ENCODE measurements at places on chromosomes 4 and X.

GRCh38 chr4:168208957-168209614 is 109.5 kb downstream of the DDX60 start:
- ATAC-seq, result no peak

- ATAC-seq, result no peak
Observed at GRCh38 chrX:67779099-67779498, 235.3 kb downstream of the AR start.

DNA sequence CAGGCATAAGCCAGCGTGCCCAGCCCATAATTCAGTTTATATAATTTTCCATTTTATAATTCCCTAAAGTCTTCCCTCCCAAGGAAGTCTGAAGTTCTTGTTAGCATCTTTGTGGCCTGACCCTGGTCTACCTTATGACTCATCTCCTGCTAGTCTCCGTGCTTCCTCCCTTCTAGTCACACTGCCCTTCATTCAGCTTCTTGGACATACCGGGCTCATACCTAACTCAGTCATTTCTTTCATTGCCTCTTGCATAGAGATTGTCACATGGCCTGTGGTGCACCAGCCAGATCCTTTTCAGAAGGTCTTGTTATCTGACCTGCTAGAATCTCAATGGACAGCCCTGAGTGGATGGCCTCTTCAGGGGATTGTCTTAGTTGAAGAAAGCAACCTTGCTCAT is 22.8 kb upstream of the MAML3 start:
- peak; percentile 49 for ATAC-seq

DNA sequence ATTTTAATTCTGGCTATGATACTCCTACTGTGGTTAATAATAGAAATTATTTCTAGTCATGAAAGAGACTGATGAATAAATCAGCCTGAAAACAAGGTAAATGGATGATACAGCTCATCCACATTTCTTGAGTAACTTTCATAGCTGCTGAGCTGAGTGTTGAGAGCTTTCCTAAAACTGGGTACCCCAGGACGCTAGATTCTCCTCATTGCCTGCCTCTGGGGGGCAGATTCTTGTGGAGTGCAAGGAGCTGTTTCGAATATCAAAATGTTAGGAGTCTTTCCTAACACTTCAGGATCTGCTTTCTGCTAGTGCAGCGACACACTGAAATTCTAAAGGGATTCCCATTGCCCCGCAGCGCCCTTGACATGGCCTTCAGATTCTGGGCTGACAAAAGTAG is 2.1 kb downstream of the MND1 start:
- no peak for ATAC-seq

DNA sequence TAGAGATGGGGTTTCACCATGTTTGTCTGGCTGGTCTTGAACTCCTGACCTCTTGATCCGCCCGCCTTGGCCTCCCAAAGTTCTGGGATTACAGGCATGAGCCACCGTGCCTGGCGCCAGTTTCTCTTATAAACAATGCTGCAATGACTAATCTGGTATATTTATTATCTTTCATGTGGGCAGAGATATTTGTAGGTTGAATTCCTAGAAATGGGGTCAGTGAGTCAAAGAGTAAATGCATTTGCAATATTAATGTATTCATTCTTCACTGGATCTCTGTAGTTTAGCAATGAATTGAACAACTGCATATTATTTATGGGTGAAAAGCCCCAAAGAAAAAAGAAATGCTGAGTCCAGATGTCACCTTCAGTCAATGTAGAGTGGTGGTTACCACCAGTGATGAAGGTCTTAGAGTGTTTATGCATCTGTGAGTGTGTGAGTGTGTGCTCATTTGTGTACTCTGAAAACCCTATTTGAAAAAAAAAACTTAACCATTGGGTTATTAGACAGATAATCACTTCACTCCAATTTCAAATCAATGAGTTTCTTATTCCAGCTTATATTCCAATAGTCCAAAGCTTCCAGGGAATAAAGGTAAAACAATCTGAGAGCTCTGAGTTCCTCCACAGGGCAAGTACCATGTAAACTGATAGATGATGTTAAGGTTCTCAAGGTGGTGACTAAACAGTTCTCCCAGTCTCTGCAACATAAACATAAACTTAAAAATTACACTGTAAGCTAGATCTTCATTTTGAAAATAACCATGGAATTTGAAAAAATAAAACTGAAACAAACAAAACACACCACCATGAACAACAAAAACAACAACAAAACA is 22.6 kb upstream of the CD38 start:
- ATAC-seq, result no peak

GRCh38 chrX:154375156-154375504 is 696 bp upstream of the FLNA start:
- ATAC-seq, result no peak

GRCh38 chr4:113756005-113756410 is 5.5 kb downstream of the CAMK2D start:
- ATAC-seq, result peak; percentile 27

GRCh38 chrX:71103110-71103983 is 3.2 kb downstream of the CXorf65 start:
- peak; percentile 38 for ATAC-seq

GRCh38 chr4:11791797-11792196 is 363.1 kb upstream of the HS3ST1 start:
- no peak for ATAC-seq

DNA sequence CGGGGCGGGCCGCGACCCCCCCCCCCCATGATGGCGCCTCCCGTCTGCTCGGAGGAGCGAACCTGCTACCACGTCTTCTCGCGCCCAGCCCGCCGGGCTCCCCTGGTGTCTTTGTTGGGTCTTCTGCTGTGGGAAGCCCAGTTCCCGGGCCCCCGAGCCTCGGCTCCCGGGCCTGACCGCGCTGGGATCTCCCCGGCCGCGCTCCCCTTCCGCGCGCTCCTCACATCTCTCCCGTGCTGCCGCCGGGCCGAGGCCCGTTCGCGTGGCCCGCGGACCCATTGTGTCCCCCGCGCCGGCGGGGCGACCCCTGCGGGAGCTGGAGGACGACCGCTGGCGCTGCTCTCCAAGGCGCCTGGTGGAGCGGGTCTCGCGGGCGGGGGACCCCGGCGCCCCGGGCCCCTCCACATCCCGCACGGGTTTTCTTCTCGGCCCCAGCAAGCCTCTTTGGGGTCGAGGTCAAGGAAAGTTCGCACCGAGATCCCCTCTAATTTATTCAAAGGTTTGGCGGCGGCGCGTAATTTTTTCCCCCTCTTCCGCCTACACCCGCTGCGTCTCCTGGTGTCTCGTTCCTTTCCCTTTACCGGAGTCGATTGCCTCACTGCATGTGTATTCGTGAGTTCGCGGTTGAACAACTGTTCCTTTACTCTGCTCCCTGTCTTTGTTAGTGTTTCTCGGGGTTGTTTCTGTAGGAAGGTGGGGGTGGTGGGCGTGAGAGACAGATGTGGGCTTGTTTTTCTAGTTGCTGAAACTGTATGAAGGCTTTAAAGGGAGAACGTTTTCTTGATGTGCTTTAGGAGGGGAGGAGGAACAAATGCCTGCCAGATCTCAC is 770 bp downstream of the SMAD1 start:
- ATAC-seq, result peak; percentile 59

DNA sequence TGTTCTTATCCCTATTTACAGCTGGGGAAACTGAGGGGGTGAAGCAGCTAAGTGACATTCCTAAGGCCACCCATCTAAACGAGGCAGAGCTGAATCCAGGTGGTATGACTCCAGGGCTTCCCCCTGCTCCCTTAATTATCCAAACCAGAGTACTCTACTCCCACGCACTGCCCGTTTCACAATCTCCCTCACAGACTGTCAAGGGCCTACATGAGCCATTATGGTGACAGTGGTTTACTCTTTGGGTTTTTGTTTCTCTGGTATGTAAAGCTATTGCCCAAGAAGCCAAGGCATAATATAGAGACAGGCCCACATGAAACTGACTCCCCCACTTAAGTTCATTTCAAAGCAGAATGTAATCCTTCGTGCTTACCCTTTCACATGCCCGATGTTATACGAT is 95.1 kb downstream of the NHS start:
- no peak for ATAC-seq

GRCh38 chr4:6619116-6619465 is 21.4 kb upstream of the MRFAP1 start:
- ATAC-seq, result no peak

- ATAC-seq, result no peak
Observed at GRCh38 chr4:2768921-2769336, 12.8 kb upstream of the TNIP2 start.

- ATAC-seq, result no peak
Observed at GRCh38 chrX:54920610-54921426, at the start of gene TRO. TRO (plus strand) TSS chrX:54920824; CDS start chrX:54922247, 1,423 bp downstream.

GRCh38 chrX:75278991-75279390 is 5.1 kb downstream of the UPRT start:
- ATAC-seq, result no peak

- ATAC-seq, result no peak
Observed at GRCh38 chrX:16920075-16920474, 26.4 kb upstream of the REPS2 start.

- peak; percentile 81 for ATAC-seq
Observed at GRCh38 chr4:26058537-26058936, 144.5 kb downstream of the SMIM20 start.

- no peak for ATAC-seq
Observed at GRCh38 chrX:1150569-1151347, 61.7 kb downstream of the CRLF2 start.

GRCh38 chr4:107094976-107095375 is 58.9 kb upstream of the DKK2 start:
- no peak for ATAC-seq

DNA sequence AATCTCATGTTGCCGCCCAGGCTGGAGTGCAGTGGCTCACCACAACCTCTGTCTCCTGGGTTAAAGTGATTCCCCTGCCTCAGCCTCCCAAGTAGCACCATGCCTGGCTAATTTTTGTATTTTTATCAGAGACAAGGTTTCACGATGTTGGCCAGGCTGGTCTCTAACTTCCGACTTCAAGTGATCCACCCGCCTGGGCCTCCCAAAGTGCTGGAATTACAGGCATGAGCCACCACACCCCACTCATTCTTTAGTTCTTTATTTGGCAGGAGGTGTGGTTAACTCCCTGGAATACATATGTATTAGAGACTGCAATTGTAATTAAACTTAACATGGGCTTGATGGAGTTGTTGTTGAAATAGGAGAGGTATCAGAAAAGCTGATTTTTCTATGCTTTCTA is 1396.9 kb upstream of the IGFBP7 start:
- ATAC-seq, result no peak

GRCh38 chr4:3346146-3346545 is 53.3 kb downstream of the RGS12 start:
- peak; percentile 90 for ATAC-seq

- peak; percentile 51 for ATAC-seq
Observed at GRCh38 chr4:80492761-80493160, 157.2 kb downstream of the CFAP299 start.

DNA sequence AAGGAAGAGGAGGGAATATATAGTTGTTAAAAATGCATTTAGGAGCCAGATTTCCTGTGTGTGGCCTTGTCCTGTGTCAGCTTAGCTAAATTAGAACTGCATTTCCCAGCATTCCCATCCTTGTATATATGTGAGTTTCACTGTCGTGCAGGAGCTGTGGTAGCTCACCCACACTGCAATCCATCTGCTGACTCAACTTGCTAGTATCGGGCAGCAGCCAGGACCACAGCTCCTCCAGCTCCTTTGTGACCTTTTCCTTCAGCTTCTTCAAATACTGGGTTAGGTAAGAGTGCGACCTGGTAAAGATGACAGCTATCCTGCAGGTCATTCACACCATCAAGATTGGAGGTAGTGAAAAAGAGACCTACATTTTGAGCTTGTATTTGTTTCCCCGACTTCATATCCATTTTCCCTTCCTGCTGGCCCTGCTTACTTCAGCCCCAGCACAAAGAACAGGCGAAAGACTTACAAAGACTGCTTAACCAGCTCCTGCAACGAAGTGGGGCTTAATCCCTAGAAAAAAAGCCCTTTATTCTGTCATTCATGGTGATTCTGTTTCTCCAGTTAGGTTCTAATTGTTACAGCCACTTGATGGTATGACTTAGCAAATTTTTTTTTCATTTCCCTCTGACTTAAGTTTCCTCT is 11.4 kb downstream of the ASIC5 start:
- ATAC-seq, result no peak

DNA sequence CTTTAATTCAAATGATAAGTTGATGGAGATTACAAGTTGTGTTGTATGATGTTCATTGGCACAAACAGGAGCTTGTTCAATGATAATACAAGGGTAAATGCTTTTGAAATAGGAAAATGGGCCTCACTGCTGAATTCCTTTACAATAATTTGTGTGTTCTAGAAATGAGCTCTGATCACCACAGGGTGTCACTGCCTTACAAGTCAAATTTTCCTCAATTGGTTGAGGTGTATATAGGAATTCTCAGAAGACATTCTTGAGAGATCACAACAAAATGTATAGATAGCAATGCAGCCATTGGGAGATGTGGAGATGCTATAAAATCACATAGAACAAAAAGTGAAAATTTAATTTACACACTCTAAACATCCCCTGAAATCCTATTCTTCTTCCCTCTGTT is 49.6 kb downstream of the KLF8 start:
- ATAC-seq, result no peak

DNA sequence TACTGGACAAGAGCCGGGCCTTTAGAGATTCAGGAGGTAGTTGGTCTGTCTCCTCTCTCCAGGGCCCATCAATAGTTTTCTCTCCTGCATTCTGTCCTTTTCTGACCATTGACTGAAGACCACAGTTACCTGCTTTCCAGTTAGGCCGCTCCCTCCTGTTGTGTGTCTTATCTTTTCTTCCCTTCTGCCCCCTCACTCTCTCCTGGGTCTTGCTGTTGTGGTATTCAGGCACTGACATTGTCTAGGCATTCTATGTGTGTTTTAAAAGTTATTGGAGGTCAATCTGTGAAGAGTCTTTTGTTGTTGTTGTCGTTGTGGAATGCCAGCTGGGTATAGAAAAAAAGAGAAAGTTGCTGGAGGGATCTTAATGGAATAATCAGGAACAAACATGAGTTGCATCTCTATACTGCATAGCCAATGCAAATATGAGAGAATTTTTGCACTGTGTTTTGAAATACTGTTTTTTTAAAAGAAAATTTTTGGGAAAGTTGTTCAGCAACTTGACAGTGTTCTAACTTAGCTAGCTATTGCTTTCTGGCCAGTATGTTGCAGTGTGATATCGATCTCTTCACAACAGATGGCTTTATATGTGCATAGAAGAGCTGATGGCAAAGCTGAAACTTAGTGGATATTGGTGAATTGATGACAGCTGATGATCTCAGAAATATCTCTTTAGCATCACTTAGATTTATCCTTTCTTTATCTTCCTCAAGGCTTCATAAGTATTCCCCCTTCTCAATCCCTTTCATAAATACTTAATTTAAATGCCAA is 240.7 kb downstream of the C4orf33 start:
- ATAC-seq, result no peak

GRCh38 chrX:19746919-19747651 is 140.3 kb downstream of the SH3KBP1 start:
- ATAC-seq, result no peak

GRCh38 chr4:40292313-40292759 is 42.8 kb upstream of the CHRNA9 start:
- no peak for ATAC-seq

Data from esophagus mucosa (tissue), 1 donor.